Progenitor cell of endocrine pancreas (in vitro differentiated cells): ENCODE measurements at places on chromosomes 6 and 20.

- DNase-seq = no peak
Observed at GRCh38 chr6:23412770-23413169, 713.2 kb upstream of the NRSN1 start.

- DNase-seq = no peak
Observed at GRCh38 chr6:163892824-163893561, 478.5 kb downstream of the QKI start.

DNA sequence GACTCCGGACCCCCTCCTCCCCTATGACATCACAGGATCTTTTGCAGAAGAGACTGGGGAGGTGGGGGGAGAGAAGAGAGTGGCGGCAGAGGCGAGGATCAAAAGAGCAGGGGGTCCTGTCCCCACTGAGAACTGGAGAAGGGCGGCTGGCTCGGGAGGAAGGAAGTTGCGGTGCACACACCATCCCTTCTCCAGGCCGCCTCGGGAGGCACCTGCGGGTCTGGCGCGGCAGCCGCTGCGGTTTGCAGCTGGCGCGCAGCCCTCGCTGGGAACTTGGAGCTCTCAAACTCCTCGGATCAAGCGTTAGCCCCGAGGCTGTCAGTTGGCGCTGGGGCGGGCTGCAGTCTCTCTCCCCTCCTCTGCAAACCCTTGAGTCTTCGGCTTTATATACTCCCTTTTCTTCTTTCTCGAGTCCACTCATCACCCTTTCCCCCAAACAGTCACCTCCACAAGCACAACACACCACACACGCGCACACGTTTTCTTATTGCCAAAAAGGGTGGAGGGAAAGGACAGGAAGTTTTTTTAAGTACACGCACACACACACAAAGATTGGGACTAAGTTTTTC, 180.7 kb downstream of the TBXT start:
- no peak for DNase-seq

GRCh38 chr20:46771195-46771588, 61.7 kb downstream of the SLC2A10 start:
- DNase-seq = no peak

DNA sequence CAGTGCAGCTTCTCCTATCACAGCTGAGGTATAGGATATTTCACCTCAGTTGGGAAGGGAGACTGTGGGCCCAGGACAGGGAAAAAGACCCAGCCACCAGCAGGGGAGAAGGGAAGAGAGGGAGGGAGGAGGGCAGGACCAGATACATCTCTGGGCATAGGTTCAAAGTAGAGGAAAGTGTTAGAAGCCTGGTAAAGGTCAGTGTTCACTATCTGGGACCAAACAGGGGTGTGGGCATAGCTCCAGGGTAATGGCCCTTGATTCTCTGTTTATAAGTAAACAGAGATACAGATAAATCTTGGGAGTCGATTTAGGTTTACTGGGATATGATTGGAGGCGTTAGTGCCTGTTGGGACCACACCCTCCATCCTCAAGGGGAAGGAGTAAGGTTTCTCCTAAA, 266.2 kb downstream of the LRFN2 start:
- no peak for DNase-seq

- no peak for DNase-seq
Observed at GRCh38 chr6:73079978-73080377, 145.3 kb downstream of the KHDC1L start.

GRCh38 chr6:152846825-152847224, 96.2 kb downstream of the VIP start:
- no peak for DNase-seq

DNA sequence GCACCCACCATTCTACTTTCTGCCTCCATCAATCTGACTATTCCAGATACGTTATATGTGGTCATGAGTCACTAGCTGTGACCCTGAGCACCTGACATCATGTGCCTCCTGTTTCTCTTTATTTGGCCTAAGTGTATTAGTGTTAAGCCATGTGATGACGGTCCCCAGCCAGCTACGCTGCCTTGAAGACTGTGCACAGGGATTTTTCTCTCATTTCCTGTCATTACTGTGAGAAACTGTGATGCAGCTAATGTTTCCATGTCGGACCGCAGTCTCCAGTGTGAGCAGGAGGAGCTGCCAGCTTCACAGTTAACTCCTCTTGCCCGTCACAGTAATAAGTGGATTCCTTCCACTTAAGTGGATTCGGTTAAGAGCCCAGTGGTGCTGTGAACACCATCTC, 9.9 kb upstream of the SPATS1 start:
- no peak for DNase-seq

GRCh38 chr20:7806831-7807230, 133.4 kb downstream of the HAO1 start:
- DNase-seq = no peak

- DNase-seq = no peak
Observed at GRCh38 chr20:25495189-25495824, 87.8 kb downstream of the GINS1 start.

DNA sequence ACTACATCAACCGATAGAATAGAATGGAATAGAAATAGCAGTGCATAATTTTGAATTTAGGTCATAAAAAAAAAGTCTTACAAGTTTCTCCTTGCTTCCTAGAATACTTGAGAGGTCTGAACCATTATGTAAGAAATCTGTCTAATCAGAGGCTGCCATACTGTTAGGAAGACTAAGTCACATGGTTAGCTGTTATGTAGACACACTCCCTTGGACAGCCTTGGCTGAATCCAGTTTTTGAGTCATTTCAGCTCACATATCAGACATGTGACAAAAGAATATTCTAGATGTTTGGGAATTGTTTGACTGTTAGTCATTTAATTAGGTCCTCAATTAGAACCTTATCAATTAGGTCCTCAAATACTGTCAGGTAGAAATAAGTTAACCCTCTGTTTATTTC, 1601.4 kb downstream of the GRIK2 start:
- DNase-seq = no peak

DNA sequence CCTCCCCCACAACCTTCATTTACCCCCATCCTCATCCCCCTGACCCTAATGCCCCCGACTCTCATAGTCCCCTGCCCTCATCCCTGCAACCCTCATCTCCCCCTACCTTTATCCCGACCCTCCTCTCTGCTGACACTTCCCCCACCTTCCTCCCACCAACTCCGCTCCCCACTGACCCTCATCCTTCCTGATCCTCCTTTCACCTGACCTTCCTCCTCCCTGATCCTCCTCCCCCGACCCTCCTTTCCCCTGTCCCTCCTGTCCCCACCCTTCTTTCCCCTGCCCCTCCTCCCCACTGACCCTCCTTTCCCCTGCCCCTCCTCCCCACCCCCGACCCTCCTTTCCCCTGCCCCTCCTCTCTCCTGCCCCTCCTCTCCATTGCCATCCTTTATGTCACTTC, 7.1 kb downstream of the TREML2 start:
- DNase-seq = no peak

GRCh38 chr6:165588515-165588914, 74.5 kb downstream of the PDE10A start:
- DNase-seq = no peak

DNA sequence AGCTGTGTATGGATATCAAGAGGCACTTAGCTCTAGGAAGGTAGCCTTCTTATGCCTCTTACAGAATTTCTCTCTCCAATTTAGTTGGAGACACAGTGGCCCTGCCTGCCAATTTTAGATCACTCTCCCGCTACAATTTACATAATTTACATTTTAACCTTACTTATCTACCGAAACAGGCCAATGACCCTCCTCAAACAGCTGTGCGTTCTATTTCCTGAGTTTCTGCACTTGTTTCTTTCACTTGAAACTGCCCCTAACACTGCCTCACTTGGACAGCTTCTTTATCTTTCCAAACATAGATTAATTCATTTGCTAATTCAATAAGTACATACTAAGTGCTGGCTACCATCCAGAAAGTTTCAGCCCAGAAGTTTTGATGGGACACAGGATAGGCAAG, 52.9 kb upstream of the HDDC2 start:
- DNase-seq = no peak

- no peak for DNase-seq
Observed at GRCh38 chr6:83359638-83360037, 71.2 kb downstream of the ME1 start.

- no peak for DNase-seq
Observed at GRCh38 chr6:40407239-40407638, 179.9 kb downstream of the LRFN2 start.

GRCh38 chr20:50682947-50683530, 8.3 kb downstream of the RIPOR3 start:
- DNase-seq = no peak

DNA sequence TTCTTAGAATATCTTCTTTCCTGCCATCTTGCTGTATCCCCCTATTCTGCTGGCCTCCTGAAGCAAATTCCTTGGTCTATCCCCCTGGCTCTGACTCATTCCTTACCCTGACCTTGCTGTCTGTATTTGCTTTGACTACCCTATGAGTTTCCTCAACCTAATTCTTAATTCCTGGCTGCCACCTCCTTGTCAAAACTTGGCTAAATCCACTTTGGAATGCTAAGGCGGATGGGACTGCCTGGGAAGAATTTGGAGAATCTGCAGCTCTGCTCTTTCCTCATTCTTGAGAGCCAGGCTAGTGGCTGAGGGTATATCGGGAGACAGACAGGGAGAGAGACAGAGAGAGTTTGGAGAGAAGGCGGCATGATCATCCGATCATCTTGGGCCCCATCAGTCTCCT, 24.4 kb downstream of the CAP2 start:
- no peak for DNase-seq

DNA sequence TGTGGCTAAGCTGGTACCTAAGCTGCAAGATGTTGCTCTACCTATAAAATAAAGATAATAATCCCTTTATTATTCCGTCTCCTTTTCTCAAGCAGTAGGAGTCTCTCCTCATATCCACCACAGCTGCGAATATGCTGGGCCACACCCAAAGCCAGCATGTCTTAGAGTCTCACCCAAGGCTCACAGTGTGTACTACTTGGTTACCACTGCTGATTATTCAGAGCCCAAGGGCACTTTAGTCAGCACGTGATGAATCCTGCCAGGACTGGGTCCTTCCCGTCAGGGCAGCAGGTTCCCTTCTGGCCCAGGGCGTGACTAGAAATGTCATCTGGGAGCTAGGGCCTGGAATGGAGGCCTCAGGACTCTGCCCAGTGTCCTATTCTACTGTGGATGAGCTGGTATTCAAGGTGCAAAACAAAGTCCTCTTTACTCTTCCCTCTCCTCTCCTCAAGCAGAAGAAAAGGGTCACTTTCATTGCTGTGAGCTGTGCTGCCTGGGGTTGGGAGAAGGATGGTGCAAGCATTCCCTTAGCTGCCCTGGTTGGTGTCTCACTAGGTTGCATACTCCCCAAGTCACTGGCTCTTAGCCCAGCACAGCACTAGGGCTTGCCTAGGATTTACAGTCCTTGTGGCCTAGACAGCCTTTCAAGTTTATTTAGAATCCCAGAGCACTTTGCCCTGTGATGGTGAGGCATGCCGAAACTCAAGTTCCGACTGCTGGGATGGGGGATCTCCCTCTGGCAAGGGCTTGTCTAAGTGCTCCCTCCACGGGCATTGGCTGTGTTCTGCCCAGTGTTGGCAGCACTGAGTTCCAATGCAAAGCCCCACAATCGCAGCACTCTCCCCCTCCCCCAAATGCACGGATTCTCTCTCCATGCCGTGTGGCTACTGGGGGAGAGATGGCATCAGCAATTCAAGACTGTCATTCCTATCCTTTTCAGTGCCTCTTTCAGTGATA, 320.2 kb downstream of the BTBD9 start:
- no peak for DNase-seq

DNA sequence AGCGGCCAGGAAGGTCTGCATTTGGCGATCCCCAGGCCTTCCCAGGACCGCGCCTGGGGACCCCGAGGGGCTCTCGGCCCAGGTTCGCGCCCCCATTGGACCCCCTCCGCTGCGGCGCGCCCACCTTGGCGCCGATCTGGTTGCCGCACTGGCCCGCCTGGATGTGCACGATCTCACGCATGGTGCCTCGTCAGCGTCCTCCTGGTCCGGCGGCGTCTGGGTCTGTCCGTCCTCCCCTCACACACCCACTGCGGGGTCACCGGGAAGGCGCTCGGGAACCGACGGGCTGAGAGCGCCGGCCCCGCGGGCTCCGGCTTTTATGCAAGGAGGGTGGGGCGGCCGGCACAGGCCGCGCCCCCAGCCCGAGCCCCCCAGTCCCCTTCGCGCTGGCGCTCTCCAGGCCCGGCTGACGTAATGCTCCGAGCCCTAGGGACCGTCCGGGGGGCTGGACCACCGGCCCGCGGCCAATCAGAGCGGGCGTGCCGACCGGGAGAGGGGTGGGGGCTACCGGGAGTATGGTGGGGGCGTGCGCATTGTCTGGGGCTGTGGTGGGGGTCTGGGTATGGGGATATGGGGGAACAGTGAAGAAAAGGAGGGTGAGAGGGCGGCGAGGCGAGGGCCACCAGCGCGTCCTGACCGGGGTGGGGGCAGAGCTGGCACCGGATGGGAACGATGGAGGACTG, at the start of gene TUBB2B:
Gene TUBB2B, minus strand, starts transcription at position 291 of the 683 bp plus-strand sequence. Its CDS starts 110 bp downstream, at position 181.
- peak; percentile 86 for DNase-seq

DNA sequence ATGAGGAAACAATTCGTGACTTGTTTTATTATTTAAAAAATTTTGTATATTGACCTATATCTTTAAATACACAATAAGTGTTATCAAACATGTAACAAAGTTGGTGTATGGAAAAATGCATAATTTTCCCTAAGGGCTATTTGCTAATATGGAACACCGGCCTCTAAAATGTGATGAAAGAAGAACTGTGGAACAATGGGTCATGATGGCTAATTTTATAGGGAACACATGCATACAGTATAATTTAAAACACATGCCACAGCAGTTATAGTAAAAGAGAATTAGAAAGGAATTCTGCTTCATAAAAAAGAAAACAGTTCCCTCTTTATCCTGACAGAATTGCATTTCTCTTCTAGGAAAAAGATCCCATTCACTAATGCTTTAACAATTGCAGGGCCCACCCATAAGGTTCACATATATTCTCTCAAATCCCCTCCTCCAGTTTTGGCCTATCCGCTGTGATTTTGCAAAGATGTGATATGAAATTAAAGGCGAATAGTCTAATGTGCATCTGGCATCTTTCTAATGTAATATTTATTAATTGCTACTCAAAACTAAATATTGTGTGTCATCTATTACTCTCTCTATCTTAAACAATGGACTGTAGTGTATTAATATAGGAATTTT, 628.1 kb upstream of the CITED2 start:
- DNase-seq = no peak

- no peak for DNase-seq
Observed at GRCh38 chr6:41583565-41583964, 37.4 kb downstream of the FOXP4 start.
